ENCODE measurements at places on chromosomes 7 and 10.

DNA sequence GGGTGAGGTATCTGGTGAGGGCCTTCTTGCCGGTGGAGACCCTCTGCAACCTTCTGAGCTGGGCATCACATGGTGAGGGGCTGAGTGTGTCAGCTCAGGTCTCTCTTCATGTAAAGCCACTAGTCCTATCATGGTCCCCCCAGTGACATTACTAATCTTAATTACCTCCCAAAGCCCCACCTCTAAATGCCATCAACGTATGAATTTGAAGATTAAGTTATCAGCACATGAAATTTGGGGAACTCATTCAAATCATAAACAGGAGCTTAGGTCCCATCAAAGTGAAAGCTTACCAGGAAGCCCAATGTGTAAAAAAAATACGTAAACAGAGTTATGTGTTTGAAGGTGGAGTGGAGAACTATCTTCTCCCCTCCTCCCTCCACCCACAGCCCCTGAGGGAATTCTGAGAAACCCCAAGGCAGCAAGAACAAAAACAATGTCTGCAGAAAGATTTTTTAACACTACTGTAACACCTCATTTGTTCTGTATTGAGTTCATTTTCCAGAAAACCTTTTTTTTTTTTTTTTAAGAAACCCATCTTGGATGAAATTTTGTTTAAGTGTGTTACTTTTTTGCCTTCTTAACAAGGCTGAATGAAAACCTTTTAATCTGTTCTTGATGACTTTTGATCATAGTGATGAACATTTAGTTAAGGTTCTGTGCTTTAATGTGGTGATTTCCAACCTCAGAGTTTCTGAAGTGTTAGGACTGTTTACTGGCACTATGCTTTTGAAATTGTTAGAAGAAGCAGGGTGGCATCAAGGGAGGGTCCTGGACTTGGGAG is 19.1 kb upstream of the PCGF5 start:
- no peak for DNase-seq

- DNase-seq: no peak
These were observed 77.6 kb upstream of the LRRC4 start for GRCh38 chr7:128108641-128109423.

DNA sequence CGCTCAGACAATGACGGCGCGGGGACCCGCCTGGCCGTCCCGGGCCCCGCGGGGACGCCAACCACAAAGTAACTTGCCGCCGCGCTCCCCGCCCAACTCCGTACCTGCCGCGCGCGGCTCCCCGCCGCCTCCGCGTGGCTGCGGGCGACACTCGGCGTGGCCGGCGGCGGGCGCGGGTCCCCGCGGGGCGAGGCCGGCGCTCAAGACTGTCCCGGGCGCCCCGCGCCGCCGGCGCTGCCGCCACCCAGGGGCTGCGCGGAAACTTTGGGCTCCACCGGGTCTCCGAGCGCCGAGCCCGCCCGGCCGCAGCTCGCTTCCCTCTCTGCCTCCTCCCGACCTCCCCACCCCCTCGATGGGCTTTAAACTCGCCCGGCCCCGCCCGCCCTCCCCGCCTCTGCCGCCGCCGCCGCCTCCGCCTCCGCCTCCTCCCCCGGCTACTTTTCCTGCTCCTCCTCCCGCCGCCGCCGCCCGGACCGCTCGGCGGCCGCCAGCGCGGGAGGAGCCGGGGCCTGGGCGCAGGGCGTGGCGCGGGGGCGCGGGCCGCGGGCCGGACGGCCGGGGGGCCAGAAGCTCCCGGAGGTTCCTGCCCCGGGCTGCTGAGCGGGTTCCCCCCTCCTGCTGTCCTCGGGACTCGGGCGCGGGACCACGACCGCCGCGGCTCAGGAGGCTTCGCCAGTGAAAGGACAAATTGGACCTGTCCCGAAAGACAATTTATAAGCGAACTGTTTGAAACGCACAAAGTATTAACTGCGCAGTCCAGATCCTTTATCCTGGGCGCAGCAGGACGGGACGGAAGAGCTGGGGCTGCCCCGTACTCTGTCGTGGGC is 10.6 kb upstream of the GRB10 start:
- DNase-seq: peak; percentile 64

DNA sequence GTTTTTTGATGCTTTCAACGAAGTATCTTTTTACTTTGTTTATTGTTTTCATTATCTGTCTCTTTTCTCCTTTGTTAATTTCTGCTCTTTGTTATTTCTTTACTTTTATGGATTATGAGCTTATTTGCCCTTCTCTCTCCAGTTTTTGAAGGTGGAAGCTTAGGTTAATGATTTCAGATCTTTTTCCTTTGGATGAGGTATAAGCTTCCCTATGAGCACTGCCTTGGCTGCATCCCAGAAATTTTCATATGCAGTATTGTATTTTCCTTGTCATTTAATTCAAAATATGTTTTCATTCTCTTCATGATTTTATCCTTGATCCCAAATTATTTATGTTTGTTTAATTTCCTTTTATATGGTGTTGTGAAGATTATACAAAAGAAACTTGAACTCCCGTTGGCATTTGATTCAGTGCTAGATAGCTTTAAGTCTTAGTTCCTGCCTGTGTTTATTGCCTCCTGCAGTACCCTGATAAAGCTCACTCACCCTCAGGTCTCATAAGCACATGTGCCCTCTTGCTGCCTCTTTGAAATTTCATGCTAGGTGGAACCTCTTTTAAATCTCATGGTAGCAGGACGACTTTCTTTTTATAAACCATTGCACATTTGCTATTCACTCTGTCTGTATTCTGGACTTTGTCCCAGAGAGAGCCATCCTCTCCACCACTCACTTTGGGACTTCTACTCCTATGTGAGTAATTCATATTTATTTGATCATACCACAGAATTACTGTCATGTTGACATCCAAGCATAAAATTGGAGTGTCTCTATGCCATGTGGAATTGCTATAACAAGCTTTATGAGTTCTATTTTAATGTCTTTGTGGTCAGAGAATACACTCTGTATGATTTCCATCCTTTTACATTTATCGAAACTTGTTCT is 23.0 kb upstream of the CEP41 start:
- peak; percentile 19 for DNase-seq

DNA sequence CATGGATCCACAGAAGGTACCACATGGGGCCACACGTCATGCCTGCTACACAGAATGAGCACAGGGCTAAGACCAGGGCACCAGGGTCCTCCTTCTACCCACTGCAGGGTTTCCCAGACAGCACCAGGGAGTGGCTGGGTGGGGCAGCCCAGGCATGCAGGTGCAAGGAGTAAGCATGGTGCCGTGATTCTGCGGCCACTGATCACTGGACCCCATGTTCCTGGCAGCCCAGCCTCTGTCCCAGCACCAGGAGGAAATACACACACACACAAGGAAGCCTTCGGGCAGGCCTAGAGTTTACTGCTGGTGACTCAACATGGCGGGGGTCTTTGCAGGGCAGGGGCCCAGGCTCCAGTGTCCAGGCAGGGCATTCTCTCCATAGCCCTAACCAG is 13.9 kb downstream of the ATP6V1F start:
- no peak for DNase-seq

GRCh38 chr7:1516586-1517251 is 12.5 kb upstream of the INTS1 start:
- no peak for DNase-seq

DNA sequence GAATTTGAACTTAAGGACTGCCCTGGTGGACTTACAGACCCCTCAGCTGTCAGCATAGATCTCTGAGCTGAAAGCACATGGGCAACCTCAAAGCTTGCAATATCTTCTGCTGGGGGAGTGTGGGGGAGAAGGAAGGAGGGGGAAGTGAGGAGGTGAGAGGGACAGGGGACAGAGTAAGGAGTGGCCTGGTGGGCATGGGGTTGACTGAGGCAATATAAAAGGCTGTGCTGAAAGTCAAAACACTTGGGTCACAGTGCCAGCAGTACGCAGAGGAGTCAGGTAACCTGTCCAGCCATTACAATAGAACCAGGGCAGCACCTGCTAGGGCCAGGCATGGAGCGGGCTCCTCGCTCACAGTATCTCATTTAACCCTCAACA is 43.2 kb downstream of the PPP1R3C start:
- no peak for DNase-seq

GRCh38 chr10:73262105-73262730 is 9.8 kb upstream of the MRPS16 start:
- DNase-seq: peak; percentile 77

DNA sequence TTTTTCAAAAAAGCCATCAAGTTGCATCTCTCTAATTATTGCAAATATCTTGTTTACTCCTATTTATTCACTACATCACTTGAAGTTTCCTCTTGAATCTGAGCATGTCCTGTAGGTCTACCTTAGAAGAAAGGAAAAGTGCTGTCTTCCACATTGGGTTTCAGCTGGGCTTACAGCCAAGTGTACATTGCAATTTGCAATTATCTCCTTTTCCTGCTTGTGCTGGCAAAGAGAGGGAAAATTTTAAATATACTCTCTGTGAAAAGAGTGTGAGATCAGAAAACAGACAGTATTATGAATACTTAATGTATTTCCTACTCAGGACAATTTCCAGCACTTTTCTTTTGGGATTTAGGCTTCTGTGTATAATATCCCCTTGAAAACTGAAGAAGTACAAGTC is 839.7 kb downstream of the CNTNAP2 start:
- no peak for DNase-seq

DNA sequence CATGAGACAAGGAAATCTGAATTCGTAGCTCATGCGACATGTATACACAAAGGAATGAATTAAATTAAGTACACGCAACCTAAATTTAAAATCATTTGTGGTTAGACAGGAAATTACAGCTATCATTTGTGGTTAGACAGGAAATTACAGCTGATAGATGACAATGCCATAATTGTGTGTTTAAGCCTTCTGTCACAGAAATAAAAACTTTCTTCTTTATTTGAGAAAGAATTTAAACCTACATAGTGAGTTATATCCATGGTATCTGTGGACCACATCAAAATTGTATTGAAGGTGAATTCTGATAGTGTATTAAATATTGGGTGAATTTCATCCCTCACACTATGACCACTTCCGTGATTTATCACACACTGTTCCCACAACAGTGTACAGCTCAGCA is 362.9 kb downstream of the MAGI2 start:
- no peak for DNase-seq

GRCh38 chr10:86958116-86958900 is at the start of gene SNCG:
TSS of gene SNCG (plus strand) at chr10:86958599. CDS start at chr10:86958698, 99 bp downstream.
- DNase-seq: no peak

GRCh38 chr7:80785961-80786536 is 132.8 kb downstream of the SEMA3C start:
- peak; percentile 49 for DNase-seq

DNA sequence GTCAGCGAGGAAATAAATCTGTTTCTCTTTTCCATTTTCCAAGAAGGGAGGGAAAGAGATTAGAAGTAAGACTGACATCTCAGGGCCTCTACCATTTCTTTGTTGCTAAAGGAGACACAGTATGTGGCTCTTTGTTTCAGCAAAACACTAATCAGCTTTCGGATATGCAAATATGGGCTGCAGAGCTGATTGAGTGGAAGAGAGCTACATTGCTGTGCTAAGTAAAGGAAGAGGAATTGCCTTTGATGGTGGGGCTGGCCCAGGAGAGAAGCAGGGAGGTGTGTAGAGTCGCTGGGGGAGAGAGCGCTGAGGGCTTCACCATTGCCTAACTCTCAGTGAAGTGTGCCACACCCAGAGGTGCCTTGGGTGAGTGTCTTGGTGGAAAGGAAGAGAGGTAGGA is 284.8 kb downstream of the SDK1 start:
- no peak for DNase-seq

GRCh38 chr10:85900487-85900886 is 466.1 kb downstream of the GRID1 start:
- no peak for DNase-seq

DNA sequence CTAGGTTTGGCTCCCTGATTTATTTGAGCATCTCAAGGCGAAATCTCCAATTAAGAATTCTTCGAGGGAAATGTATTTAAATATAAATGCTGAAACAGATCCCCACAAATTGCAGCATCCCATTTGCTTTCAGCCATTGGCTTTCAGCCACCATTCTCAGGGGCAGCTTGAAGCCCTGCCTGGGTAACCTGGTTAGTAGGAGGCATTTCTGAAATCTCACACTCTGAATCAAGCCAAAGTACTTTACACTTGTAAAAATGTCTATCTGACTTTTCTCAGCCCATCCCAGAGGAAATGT is 49.1 kb downstream of the GCC1 start:
- no peak for DNase-seq

GRCh38 chr7:114835861-114836260 is 86.0 kb upstream of the MDFIC start:
- DNase-seq: no peak

GRCh38 chr7:10718768-10719167 is 254.9 kb upstream of the PHF14 start:
- DNase-seq: no peak

DNA sequence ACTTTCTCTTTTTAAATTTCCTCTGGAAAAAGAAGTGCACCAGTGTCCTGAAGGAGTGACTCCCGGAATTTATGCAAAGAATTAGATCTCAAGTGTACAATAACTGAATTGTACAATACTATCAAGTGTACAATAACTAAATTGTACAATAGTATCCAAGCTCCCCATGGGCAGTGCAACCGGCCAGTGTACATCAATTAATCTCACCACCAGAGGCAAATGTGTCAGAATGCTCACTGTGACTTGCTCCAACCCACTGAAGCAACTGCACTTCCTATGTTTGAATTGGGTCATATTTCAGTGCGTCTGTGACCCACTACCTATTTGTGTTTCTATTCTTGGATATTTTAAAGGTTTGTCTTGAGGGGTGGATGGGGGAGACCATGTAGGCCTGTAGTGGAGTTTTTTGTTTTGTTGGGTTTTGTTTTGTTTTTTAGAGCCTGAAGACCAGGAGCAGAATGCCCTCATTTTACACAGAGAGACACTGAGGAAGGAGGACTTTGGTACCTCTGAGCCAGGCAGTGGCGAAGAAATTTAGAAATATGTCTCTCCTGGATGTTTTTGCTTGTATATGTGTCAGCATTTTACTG is 78.5 kb upstream of the CTTNBP2 start:
- no peak for DNase-seq

DNA sequence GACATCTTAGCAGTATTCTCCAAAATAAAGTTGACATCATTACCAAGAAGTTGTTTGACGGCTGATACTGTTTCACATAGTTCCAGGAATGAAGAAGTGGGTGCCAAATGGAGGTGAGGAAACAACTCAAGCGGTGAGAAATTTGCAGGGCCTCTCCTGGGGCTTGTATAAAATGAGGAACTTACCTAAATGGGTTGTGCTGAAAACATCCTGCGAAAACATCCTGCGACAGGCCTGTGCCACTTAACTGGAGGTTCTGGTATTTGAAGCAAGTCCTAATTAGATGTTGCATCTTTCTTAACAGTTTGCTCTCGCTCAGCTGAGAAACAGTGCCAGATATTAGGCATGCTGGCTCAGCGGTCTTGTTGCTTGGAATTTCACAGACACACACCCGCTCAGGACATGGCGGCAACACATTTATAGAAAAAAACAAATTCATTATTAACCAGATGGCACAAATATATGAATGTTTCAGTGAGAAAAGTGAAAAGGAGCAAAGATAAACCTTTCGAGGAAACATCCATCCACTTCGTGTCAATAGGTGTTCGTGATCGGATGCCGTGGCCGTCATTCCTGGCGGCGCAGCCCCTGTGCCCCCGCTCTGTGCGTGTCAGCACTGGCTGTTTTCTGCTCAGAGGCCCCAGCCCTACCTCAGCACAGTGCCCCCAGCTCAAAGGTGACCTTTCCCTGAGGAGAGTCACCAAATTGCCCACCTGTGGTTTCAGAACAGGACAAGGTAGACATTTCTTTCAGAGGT is 48.1 kb downstream of the CDC123 start:
- DNase-seq: no peak

- no peak for DNase-seq
These were observed 77.5 kb upstream of the CUX1 start for GRCh38 chr7:101739775-101740398.

GRCh38 chr7:38681882-38682281 is 50.7 kb upstream of the AMPH start:
- no peak for DNase-seq

Measured in fibroblast of villous mesenchyme (primary cell).